Osteoblast (primary cell): ENCODE measurements at places on chromosomes 11 and 22.

GRCh38 chr11:87878373-87878825 is 296.8 kb downstream of the RAB38 start:
- H3K36me3 ChIP-seq = no peaks in the 10 kb centered on the region
- H3K4me1 ChIP-seq = no peaks in the 10 kb centered on the region
- DNase-seq = no peak
- no peak overlapping the region for H3K4me3 ChIP-seq
- no peak overlapping the region for H3K27ac ChIP-seq

- no peaks in the 10 kb centered on the region for H3K36me3 ChIP-seq
- no peak overlapping the region for H3K27ac ChIP-seq
- H3K27me3 ChIP-seq = peaks cover 19% of the 10 kb centered on the region
- DNase-seq = peak; percentile 56
These were observed 5.0 kb downstream of the SEZ6L start for GRCh38 chr22:26174280-26174679.

DNA sequence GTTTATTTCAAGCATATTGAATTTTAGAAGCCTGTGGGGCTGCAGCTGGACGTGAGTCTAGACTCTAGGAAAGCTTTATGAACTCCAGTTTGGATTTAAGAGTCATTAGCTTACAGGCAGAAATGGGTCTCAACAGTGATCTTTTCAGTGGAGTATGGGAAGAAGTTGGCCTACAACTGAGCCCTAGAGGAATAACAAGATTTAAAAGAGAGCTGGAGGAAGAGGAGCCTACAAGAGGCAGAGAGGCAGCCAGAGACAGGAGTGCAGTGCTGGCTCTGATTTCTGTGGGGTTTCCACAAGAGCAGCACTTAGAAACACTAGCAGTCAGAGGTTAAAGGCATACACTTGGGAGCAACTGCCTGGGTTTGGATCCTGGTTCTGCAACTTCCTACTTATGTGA is 17.9 kb downstream of the APOL5 start:
- no peaks in the 10 kb centered on the region for H3K27me3 ChIP-seq
- H3K27ac ChIP-seq = no peak overlapping the region
- no peak for DNase-seq
- peaks cover 30% of the 10 kb centered on the region for H3K36me3 ChIP-seq
- H3K4me3 ChIP-seq = no peak overlapping the region

DNA sequence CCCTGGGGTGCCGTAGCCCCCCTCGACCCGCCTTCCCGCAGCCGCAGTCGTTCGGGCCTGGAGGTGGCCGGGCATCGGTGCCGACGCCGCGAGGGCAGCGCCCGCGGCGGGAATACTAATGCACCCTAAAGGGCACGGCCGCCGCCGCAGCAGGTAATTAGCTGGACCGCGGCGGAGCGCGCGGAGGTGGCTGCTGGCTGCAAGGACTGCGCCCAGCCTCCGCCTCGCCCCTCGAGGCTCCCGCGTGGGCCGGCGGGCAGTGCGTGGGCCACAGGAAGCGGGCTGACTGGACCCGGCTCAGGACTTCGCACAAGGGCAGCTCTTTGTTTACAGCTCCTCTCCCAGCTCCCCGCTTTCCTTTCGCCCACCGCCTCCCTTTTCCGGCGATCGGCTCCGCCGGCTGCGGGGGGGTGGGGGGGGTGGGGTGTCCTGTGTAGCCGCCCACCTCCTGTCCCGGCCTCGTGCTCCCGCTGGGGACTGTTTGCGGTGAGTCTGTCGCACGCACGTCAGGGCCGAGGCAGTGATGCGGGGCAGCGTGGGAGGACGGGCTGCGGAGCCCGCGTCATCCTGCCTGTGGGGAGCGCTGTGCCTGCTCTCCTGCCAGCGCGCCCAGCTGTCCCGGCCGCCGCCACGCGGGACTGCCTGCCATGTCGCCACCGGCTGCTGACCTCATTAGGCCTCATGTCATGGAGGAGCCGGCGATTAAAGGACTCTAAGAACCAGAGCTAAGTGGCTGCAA is 53.2 kb downstream of the GRIK4 start:
- peaks cover 14% of the 10 kb centered on the region for H3K4me1 ChIP-seq
- H3K36me3 ChIP-seq = no peaks in the 10 kb centered on the region
- DNase-seq = peak; percentile 96
- peak overlapping the region; percentile 50 for H3K4me3 ChIP-seq
- peaks cover 15% of the 10 kb centered on the region for H3K27me3 ChIP-seq

GRCh38 chr11:11732116-11732515 is 109.7 kb upstream of the USP47 start:
- H3K4me1 ChIP-seq = peaks cover 16% of the 10 kb centered on the region
- no peak overlapping the region for H3K27ac ChIP-seq
- peaks cover 8% of the 10 kb centered on the region for H3K27me3 ChIP-seq

DNA sequence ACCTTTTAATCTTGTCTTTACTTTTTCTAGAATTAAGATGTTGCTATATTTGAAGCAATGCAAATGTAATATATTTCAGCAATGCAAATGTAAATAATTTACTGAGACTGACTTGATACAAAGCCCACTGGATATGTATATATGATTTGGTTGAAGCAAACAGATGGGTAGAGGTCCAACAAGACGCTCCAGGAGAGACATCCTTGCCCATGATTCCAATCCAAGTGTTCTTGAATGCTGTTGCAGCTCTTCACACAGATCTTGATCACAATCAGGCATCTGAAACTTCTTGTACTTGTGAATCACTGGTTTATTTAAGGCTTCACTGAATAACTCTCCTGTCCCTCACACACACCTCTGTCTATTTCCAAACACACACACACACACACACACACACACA is 507.0 kb downstream of the LRRC4C start:
- DNase-seq = no peak
- H3K27ac ChIP-seq = no peak overlapping the region
- no peaks in the 10 kb centered on the region for H3K27me3 ChIP-seq
